ENCODE measurements at places on chromosomes 12 and 14. TPM values are rescaled to one million over a fixed set of nuclear protein-coding genes. Genes with fewer than 3 reads are reported as not detected.

The KRT77 gene
- not detected for total RNA-seq

The KCNMB4 gene
- 1.6 TPM for total RNA-seq

The TAS2R42 gene
- not detected for total RNA-seq

The TCL1B gene
- total RNA-seq, result not detected

The FAM181A gene
- total RNA-seq, result not detected

The KERA gene
- not detected for total RNA-seq

The RNU4-1 gene
- total RNA-seq, result not detected

The ZNF384 gene
- 16.4 TPM for total RNA-seq

The LRIG3 gene
- 29.3 TPM for total RNA-seq

The DEGS2 gene
- total RNA-seq, result 0.26 TPM

The CCDC85C gene
- 5.0 TPM for total RNA-seq

The SLC25A21 gene
- 0.39 TPM for total RNA-seq

The PEX5 gene
- total RNA-seq, result 30.8 TPM

The SYNE3 gene
- 10.2 TPM for total RNA-seq

The TAS2R31 gene
- 3.7 TPM for total RNA-seq

The TAS2R8 gene
- total RNA-seq, result not detected

The PPP1CC gene
- 70.4 TPM for total RNA-seq

The GPR135 gene
- 4.9 TPM for total RNA-seq

The KRT80 gene
- total RNA-seq, result 0.65 TPM

The RPL10L gene
- total RNA-seq, result not detected

The IGF1 gene
- total RNA-seq, result 0.39 TPM

The GUCY2C gene
- not detected for total RNA-seq

The SELPLG gene
- total RNA-seq, result 2.7 TPM

The RAD51B gene
- 14.7 TPM for total RNA-seq

The KRT71 gene
- total RNA-seq, result not detected

The LRP1-AS gene
- not detected for total RNA-seq

The OVCH1 gene
- total RNA-seq, result 0.07 TPM

The PARPBP gene
- total RNA-seq, result 5.1 TPM

Data from smooth muscle cell of the pulmonary artery (primary cell).